ENCODE measurements at places on chromosomes 7 and 10. TPM values are rescaled to one million over a fixed set of nuclear protein-coding genes. Genes with fewer than 3 reads are reported as not detected.
A peak's percentile ranks its signal among the peaks of the same experiment; 100 is the strongest.

GRCh38 chr10:14182781-14183180, 147.9 kb downstream of the FRMD4A start:
- no peak for DNase-seq

SFTPA1 gene
- total RNA-seq, result not detected

DNA sequence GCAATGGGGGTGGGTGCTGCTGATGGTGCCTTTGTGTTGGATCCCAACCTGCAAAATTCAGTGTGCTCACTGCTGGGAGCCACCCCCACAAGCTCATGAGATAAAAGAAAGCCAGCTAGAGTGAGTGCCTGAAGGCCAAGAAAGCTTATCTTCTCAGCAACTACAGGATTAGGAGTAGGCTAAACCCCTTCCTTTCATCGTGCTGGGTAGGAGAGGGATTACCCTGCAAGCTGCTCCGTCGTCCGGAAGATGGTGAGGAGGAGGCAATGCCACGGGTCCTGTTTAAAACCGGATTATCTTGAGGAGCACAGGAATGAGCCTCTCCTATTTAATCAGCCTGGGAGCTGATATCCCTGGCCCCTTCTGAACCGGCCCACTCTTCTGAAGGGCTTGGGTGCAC, 258.0 kb downstream of the GALNT17 start:
- no peak for DNase-seq

- DNase-seq, result peak; percentile 44
These were observed 14.7 kb upstream of the TMEM236 start for GRCh38 chr10:17737027-17737965.

ZNF273 gene
- total RNA-seq, result 5.7 TPM

DNA sequence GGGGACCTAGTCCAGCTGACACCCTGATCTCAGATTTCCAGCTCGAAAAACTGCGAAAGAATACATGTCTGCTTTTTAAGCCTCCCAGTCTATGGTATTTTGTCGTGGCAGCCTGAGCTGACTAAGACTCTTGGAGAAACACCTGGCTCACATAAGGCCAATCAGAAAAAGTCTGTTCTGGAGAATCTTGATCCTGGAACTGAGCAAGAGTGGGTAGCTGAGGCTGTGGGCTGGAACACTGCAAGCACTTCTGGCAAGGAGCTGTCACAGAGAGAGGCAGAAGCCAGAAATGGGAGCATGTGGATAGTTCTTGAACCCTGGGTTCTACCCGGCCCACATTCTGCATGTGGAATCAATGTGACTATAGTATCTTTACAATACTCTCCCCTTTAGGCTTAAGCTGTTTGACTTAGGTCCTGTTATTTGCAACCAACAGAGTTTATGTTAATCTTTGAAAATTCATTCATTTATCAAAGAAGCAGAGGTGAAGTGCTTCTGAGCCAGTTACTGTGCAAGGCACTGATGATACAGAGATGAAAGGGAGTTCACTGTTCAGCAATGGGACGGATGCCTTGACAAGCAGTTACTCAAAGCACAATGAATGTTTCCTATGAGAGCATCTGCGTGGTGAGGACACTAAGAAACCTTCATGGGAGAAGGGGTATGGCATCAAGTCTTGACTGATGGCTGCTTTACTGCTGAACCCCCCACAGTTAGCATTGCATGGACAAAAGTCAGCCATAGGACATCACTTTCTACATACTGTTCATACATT, 4.4 kb upstream of the C10orf90 start:
- DNase-seq, result no peak

DNA sequence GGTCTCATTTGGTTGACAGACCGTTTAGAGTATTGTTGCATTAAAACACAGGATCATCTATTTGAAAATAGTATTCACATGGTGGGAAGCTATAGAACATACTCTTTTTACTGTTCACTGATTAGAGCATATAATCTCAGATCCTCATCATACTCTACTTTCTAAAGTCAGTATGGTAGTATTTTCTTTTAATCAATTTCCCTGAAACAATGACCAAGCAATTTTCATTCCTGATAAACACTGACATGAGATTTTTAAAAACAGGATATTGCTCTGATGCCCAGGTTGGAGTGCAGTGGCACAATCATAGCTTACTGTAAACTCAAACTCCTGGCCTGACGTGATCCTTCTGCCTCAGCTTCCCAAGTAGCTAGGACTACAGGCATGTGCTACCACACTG, 63.9 kb downstream of the PTPN12 start:
- no peak for DNase-seq

SYNPO2L gene
- total RNA-seq, result not detected

C10orf67 gene
- total RNA-seq, result 0.15 TPM

GRCh38 chr7:133830081-133830480, 297.1 kb upstream of the LRGUK start:
- DNase-seq, result no peak

DNA sequence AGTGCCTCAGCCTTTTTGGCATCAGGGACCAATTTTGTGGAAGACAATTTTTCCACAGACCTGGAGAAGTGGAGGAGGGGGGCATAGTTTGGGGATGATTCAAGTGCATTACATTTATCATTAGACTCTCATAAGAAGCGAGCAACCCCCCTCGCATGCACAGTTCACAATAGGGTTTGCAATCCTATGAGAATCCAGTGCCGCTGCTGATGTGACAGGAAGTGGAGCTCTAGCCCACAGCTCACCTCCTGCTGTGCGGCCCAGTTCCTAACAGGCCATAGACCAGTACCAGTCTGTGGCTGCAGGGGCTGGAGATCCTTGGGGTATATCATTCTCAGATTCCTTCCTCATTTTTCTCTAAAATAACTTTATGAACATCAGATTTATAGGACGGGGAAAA, 50.8 kb downstream of the ATAD1 start:
- peak; percentile 46 for DNase-seq

ADCYAP1R1 gene
- not detected for total RNA-seq

GRCh38 chr7:118233799-118234198, 9.3 kb downstream of the ANKRD7 start:
- DNase-seq, result no peak

DNA sequence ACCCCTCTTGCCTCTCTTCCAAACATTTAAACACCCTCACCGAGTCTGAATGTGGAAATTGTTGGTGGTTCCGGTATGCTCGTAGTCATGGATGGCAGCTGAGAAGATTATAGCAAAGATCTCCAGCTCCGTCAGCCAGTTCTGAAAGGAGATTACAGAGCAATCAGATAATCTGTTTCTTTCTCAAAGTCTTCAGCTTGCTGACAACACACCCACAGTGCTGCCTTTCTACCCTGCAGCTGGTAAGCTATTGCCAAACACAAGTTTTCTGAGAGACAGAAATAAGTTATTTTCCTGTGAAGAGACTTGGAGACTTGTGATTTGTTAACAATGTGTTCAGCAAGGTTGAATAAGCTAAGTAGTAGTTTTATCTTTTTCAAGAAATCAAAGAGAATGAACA, 163.6 kb downstream of the PPP1R17 start:
- DNase-seq, result no peak

- DNase-seq, result no peak
These were observed 164.3 kb downstream of the LCOR start for GRCh38 chr10:96996275-96996965.

- peak; percentile 14 for DNase-seq
These were observed 802 bp upstream of the CDK6 start for GRCh38 chr7:92837000-92837749.

PIK3AP1 gene
- 3.7 TPM for total RNA-seq

DNA sequence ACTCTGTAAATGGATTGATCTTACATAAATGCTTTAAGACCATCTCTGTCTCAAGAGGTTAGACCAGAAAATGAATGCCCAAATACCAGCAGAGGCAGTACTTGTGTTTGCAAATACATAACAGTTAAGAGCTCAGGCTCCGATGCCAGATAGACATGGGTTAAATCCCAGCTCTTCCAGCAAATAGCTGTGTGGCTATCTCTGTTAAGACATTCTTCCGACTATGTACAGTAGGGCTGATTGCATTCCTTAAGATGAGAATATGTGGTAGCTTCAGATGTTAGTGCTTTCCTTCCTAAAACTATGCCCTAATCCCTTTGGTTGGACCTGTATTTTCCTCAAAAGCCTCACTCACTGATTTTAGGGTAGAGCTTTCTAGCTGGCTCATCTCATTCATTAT, 2.2 kb downstream of the IDE start:
- DNase-seq, result no peak

GRCh38 chr7:142463401-142463850, 205.6 kb upstream of the PRSS58 start:
- no peak for DNase-seq
